ENCODE measurements at places on chromosomes 11 and 22.

- DNase-seq: no peak
Measured at GRCh38 chr11:129955282-129955681, 47.4 kb downstream of the PRDM10 start.

GRCh38 chr22:42500161-42500835 is 19.3 kb downstream of the RRP7A start:
- DNase-seq: peak; percentile 85

- no peak for DNase-seq
Measured at GRCh38 chr22:20432244-20432686, 5.4 kb downstream of the SCARF2 start.

- DNase-seq: no peak
Measured at GRCh38 chr22:47449508-47450270, 687.2 kb downstream of the TBC1D22A start.

DNA sequence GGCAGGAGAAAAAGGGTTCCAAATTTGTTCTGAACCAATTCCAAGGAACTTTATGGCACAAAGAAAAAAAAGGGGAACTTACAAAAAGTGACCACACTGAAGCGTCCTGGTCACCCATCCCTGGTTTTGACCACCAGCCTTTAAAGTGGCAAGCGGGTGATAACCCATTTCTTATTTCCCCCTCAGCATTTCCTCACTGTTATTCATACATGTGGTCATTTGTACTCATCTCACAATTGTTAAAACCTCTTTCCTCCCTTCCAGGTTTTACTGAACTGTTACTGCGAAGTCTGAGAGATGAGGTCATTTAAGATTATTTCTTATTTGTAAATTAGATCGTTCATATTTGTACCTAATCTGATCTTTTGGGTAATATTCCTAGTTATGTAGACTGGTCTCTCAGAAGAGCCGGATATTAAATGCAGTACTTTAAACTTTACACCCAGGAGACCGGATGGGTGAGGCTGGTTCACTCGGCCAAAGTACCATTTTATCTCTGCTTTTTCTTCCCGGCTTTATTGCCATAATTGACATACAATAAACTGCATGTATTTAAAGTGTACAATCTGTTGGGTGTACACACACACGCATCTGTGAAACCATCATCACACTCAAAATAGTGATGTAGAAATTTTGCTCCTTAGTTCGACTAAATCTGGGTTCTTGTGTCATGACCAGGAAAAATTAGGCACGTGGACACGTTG is 47.0 kb downstream of the CDPF1 start:
- no peak for DNase-seq

GRCh38 chr22:49789289-49790141 is 38.2 kb downstream of the BRD1 start:
- peak; percentile 73 for DNase-seq

GRCh38 chr11:22984045-22984444 is 123.8 kb upstream of the CCDC179 start:
- DNase-seq: no peak

GRCh38 chr22:30288419-30289140 is 725 bp downstream of the CASTOR1 start:
- no peak for DNase-seq

DNA sequence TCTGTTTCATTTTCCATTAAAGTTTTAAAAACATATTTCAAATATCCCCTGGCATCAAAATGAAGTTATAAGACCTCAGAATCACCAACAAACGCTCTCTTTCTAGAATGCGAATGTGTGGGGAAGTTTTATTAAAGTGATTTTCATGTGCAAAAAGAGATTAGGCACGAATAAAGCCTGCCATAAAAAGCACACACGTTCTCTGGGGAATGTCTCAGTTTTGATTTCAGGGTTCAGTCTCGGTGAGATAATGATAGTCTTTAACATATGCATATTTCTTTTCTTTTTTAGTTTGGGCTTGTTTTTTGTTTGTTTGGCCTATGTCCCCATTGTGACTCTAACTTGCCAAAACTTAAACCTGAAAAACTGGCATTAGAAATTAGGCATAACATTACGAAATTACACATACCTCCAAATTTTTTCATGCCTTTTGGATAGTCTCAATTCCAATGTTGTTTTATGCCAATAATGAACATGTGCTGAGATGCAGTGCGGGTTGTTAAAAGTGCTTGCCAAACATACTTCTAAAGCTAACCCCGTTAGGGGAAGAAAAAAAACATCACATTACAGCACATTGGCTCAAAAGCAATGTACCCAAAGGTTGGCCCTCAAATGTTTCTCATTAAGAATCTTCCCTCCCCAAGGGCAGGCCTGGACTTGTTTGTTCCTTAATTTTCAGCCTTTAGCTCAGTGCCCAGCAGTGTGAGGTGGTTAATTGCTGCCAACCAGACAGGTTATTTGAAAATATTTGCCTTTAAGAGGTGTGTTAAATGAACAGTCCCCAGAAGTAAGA is 33.2 kb upstream of the FBLN1 start:
- DNase-seq: no peak

- no peak for DNase-seq
Measured at GRCh38 chr22:45686836-45687235, 15.2 kb downstream of the ATXN10 start.

DNA sequence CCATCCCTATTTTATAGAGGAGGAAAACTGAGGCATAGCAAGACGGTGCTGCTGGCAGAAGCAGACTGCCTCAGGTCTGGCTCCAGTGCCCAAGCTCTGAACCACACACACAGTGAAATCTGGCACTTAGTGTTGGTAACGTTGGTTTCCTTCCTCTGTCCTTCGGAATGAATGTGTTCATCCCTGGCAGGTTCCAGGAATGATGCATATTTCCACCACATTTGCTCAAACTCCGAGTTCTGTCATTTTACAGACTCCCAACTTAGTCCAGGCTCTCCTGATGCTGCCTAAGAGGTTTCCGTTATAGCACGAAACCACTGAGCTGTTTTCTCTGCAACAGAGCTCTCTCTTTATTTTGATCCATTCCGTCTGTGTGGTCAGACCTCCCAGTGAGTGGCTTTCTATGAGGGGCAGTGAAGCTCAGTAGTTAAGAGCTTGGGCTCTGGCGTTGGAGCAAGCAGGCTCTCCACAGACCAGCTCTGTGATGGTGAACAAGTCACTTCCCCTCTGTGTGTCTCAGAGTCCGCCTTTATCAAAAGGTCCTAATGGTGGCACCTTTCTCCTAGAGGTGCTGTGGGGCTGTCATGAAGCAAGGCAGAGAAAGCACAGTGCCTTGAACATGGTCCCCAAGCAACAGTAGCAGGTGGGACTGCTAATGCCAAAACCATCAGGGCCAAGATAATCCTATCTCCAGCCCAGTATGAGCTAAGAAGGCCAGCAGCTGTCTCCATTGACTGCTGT is 200.3 kb downstream of the MYO18B start:
- DNase-seq: no peak

- no peak for DNase-seq
Measured at GRCh38 chr22:39150848-39151215, 1.6 kb downstream of the CBX7 start.

DNA sequence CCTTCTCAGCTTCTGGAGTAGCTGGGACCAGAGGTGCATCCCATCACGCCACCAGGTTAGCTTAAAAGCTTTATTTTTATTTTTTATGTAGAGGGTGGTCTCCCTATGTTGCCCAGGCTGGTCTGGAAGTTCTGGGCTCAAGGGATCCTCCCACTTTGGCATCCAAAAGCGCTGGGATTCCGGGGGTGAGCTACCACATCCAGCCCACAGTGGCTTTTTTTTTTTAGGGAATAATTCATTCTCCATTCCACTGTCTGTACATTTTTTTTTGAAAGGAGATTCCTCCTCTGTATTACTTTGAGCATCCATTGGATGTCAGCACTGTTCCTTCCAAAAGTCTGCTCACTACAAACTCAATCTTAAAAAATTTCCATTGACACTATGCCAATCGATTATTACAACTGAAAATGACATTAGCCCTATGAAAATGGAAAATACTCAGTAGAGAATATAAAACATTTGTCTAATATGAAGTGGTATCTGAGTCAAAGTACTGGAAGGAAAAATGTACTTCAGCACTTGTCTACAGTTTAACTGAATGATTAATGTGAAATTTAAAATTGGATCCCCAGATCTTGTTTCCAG is 1.3 kb upstream of the LPXN start:
- no peak for DNase-seq

DNA sequence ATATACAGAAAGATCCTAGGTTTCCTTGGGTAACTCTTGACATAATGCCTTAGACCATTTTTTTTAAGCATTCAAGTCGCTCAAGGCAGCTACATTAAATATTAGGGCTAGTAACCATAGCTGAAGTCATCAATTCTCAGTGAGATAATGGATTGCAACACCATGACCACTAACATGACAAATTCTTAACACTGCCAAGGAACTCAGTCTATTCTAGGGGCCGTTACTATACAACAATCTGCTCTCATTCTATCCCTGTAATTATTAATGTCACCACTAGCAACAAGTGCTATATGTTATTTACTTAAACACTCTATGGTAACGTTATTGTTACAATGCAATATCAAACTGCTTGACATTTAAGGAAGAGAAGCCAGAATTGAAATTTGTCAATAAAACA is 3.2 kb upstream of the STK33 start:
- DNase-seq: no peak

DNA sequence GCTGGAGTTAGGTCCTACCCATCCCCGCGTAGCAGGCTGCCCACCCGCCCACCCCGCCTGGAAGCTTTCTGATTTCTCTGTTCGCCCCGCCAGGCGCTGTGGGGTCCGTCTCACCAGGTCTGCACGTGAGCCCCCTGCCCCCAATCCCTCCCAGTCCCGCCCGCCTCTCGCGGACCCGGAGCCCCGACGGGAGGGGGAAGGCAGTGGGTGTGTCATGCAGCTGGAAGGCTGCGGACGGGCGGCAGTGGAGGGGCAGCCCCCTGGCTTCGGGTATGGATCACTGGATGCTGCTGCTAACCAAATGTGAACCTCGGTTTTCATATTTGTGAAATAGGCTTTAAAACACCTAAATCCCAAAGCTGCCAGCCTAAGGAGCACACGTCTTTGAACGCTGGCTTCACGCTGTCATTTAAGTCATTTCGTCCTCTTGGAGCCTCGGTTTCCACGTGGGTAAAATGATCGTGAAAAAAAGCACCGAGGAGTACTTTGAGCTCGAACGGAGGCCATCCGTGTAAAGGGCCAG is 568 bp upstream of the BIK start:
- DNase-seq: no peak

- peak; percentile 52 for DNase-seq
Measured at GRCh38 chr22:39518996-39519680, 1.2 kb upstream of the ATF4 start.

- DNase-seq: no peak
Measured at GRCh38 chr11:61480994-61481335, 27.6 kb upstream of the LRRC10B start.
